ENCODE measurements at places on chromosomes 6 and 20. TPM values are rescaled to one million over a fixed set of nuclear protein-coding genes. Genes with fewer than 3 reads are reported as not detected.

KIAA1755 gene
- 24.9 TPM for total RNA-seq

SOX4 gene
- total RNA-seq: 232 TPM

COQ3 gene
- 4.7 TPM for total RNA-seq

IP6K3 gene
- 3.7 TPM for total RNA-seq

FAM50B gene
- total RNA-seq: 14.1 TPM

All from camera-type eye (tissue), 1 donor.